ENCODE measurements at places on chromosomes 13 and 19. TPM values are rescaled to one million over a fixed set of nuclear protein-coding genes. Genes with fewer than 3 reads are reported as not detected.

DNA sequence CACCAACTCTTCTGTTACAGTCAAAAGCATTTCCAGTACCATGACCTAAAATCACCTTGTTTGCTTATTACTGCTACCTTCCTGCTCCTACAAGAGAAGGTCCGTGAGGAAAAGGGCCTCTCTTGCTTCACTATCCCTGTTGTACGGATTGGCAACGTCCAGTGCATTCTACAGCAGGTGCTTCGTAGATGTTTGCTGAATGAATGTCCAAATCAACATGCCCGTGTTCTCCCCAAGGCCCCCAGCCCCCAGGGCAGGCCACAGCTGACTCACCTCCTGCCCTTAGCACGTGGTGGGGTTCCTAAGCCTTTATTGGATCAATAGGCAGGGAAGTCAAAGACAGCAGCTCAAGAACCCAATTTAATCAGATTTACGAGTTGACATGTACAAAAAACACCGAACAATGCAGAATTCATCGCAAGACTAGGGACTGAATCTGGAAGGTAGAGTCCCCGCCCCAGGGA lies 5.5 kb upstream of the NAPA start:
- DNase-seq, result no peak

Gene SNAPC2
- 18.3 TPM for polyA plus RNA-seq

GRCh38 chr19:45515081-45515624 lies 7.9 kb downstream of the VASP start:
- DNase-seq, result peak; percentile 97

Gene CCDC9
- 10.0 TPM for polyA plus RNA-seq

DNA sequence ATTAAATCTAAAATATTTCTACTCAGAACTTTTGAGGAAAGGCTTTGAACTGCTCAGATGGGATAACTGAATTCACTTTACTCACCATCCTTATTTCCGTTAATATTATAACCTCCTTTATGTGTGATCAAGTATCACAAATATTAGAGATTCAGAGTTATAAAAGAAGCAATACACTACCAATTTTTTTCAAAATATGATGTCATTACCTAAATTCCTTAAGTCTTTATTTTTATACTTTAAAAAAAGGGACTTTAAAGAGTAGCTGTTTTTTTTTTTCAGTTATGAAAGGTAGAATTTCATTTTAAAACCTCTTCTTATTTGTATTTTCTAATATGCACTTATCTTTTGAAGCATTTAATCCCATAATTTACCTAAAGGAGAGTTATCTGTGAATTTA lies 239.5 kb downstream of the DIAPH3 start:
- DNase-seq, result no peak

DNA sequence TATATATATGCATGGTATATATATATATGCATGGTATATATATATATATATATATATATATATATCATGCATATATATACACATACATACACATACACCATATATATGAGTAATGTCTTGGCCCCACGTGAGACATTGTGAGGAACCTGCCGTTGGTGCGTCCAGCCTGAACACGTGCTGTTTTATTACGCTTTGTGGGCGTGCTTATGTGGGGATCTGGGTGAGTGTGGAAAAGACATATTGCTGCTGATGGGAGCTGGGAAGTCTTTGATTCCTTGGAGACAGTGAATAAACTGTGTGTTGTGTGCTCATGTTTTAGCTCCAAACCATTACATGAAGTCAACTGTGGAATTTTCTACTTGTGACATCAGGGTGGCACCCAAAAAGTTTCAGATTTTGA lies 28.9 kb downstream of the KCTD15 start:
- no peak for DNase-seq

DNA sequence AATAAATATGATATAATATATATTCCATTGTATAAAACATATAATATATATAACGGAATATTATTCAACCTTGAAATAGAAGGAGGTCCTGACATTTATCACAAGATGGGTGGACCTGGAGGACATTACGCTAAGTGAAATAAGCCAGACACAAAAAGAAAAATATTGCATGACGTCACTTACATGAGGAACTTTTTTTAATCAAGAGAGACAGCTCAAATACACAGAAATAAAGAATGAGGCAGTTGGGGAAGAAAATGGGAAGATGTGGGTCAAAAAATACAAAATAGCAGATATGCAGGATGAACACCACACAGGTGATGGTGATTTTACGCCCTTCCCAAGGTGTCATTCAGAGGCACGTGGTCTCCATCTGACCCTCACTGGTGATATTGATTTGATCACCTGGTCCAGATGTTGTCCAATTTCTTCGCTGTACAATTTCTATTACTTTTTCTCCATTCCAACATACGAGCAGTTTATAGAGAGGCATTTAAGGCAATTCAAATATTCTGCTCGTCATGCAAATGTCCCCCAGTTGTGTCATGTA lies 513 bp upstream of the ZNF317 start:
- no peak for DNase-seq

- no peak for DNase-seq
These were observed 321.3 kb downstream of the FOXO1 start for GRCh38 chr13:40345149-40345514.

GRCh38 chr13:80562433-80563156 lies 221.7 kb upstream of the SPRY2 start:
- DNase-seq, result no peak

- no peak for DNase-seq
These were observed 181.4 kb downstream of the KLF5 start for GRCh38 chr13:73240193-73240592.

DNA sequence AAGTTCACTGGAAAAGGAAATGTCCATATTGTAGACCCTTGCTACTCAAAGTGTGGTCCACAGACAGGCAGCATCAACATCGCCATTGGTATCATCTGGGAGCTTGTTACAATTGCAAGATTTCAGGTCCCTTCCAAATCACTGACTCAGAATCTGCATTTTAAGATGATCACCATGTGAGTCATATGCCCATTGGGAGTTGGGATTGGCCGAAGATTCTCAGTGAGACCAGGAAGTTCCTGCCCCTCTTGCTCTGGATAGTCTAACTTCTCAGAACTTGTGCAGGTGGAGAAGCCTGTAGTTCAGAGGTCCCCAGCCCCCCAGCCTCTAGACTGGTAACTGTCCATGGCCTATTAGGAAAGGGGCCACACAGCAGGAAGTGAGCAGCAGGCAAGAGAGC lies 48.9 kb upstream of the URAD start:
- DNase-seq, result peak; percentile 34

GRCh38 chr19:38634757-38635482 lies 12.5 kb upstream of the ACTN4 start:
- DNase-seq, result peak; percentile 71

- no peak for DNase-seq
These were observed 10.7 kb downstream of the ZNF470 start for GRCh38 chr19:56577719-56578602.

DNA sequence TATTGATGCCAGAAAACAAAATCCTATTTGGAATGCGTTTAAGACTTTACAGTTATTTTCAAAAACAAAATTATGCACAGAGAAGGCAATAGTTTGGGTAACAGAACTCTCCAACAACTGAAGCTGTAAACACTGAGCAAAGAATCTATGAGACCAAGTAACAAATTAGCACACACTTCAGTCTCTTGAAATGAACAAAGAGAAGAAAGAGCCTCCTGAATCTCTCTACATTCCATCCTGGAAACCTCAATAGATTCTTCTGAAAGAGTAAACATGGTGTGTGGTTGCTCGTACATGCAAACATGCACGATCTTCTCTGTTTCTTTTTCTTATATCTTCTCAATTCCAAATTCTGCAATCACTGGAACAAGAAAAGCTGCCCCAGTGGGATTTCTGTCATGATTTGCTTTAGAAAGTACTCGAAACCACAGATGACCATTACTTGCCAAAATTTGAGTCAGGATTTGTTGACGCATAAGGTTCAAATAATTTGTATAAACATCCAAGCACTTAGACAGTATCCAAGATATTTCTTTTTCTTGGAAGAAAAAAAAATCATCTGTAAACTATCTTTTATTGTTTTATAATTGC lies 137.9 kb upstream of the DACH1 start:
- DNase-seq, result no peak

DNA sequence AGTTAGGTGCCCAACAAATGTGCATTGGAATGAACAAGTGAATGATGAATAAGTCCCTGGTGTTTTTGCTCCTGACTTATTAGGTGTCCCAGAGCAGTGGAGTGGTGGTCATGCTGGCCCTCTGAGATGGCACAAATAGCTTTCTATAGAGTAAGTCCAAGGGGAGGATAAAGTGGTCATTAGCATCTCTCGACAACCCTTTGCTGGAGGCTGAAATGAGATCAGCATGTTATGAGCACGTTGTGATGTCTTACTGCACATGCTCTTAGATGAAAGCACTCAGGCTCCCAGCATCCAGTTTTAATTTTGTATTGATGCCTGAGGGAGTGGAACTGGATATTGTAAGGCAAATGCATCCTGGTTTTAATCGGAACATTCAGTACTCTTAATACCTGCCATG lies 326.2 kb downstream of the RFC3 start:
- no peak for DNase-seq

Gene MADCAM1
- polyA plus RNA-seq, result not detected

Gene WDR87
- polyA plus RNA-seq, result not detected

DNA sequence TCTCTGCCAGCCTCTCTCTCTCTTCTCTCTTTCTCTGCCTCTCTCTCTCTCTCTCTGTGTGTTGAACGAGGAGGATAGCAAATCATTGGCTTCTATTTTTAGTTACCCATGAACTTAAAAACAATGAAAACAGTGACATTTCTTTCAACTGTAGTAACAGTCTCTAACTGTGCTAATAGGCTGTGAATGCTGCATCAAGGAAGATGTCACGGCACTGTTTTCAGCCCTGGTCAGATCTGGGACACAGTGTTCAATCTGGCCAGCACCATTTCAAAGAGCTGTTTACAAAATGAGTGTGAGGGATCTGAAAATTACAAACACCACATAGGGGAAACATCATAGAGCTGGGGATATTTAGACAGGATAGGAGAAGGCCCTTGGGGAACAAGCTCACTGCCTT lies 717.0 kb downstream of the FGF9 start:
- DNase-seq, result no peak

Gene NMRK2
- not detected for polyA plus RNA-seq

DNA sequence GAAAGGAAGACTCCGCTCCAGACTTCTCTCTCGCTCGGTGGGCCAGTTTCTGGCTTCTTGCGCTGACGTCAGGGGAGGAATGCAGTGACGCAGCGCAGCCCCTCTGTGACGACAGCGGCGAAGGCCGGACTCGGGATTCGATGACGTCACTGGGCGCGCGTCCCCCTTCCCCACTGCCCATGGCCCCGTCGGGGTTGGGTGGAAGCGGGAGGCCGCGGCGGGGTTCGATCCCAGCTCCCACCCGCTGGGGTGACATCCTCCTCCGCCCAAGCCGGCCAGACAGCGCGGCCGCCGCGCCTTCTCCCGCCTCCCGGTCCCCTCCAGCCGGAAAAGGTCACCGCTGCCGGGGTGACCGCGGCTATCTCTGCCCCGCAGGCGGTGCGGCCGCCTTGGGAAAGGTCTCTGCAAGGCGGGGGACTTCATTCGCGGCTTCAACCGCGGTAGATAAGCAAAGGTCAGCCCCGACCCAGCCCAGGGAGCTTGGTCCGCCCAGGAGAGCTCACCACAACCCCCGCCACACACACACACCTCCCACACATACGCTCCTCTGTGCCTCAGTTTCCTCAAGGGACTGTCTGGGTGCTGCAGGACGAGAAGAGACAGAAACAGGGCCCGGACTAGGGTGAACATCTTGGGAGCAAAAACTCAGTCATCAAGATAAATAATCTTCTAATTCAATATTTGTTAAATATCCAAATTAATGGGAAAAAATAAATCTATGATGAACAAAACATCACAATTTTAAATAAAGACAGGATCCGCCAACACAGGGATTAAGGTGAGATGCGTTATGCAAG lies 844 bp upstream of the RFX1 start:
- DNase-seq, result no peak

DNA sequence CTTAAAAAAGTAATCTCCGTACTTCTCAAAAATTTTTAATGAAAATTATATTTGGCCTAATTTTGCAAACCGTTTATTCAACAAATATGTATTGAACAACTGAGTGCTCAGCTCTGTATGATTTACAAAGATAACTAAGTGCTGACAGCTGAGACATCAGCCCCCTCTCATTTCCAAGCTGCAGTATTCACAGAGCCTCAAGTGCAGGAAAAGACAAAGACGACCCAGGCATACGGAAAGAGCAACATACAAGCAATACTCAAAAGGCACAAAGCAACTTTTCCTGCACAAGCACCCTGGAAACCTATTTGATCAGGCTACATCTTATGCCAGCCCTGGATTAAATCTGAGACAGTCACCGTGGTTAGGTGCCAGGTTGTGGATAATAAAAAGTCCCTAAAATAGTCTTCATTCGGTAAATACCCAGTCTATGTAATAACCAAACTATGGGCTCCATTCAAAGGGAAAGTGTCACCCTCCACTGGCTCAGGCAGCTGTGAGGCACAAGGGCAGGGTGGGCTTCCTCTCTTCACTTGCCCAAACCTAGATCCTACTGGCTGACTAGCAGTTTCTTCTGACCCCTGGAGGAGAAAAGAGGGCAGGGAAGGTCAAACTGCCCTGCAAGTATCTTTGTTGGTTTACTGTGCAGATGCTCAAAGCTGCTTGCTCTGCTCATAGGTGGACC lies 65.5 kb downstream of the TBC1D4 start:
- no peak for DNase-seq

DNA sequence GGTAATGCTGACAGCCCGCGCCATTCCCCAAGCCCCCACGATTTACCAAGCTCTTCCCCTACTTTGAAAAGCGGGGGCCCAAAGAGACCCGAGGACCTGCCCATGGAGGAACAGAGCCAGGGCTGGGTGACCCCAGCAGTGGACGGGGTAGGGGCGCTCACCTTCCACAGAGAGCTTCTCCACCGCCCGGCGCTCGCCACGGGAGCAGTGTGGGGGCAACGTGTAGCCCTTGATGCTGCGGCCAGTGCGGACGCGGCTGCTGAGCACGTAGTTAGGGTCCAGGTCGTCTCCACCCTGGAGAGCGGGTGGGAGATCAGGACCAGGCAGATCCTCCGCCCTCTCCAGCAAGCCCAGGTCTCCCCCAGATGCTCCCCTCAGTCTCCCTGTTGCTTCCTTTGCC lies 7.4 kb downstream of the CKM start:
- DNase-seq, result no peak

GRCh38 chr13:84867246-84867645 lies 932.0 kb downstream of the SLITRK6 start:
- DNase-seq, result no peak

- DNase-seq, result no peak
These were observed 1227.9 kb upstream of the SPRY2 start for GRCh38 chr13:81568824-81569223.

Gene DCT
- polyA plus RNA-seq, result not detected
